AML-193 (cell line): ENCODE measurements at places on chromosomes 11 and 22.

GRCh38 chr11:6556139-6556949 is 47.1 kb downstream of the RRP8 start:
- no peak for DNase-seq

GRCh38 chr11:91926965-91927364 is 297.7 kb upstream of the FAT3 start:
- DNase-seq: no peak

- DNase-seq: no peak
Measured at GRCh38 chr11:40240284-40240683, 1219.2 kb downstream of the LRRC4C start.

- DNase-seq: no peak
Measured at GRCh38 chr11:88164806-88165585, 10.2 kb downstream of the RAB38 start.

- no peak for DNase-seq
Measured at GRCh38 chr11:34135439-34135838, 30.0 kb downstream of the NAT10 start.

- no peak for DNase-seq
Measured at GRCh38 chr11:83409476-83409875, 123.3 kb upstream of the CCDC90B start.

DNA sequence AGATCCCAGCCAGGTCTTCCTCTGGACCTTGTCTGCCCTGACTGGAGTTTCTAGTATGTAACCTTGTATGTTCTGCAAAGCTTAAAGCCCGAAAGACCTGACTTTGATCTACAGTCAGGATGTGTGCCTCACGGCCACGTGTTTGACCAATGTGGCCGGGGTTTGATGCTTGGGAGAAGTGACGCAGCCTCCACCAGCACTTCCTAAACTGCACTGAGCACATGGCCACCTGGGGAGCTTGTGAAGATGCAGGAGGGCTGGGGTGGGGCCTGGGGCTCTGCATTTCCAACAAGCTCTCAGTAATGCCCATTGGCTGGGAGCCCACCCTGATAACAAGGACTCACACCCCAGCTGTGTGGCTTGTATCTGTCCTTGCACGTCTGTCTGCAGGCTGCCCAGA is 53.2 kb downstream of the NAT10 start:
- no peak for DNase-seq

GRCh38 chr11:3722100-3722499 is 50.9 kb upstream of the CHRNA10 start:
- DNase-seq: no peak

- no peak for DNase-seq
Measured at GRCh38 chr11:100182927-100183326, 504.2 kb upstream of the ARHGAP42 start.

- no peak for DNase-seq
Measured at GRCh38 chr11:27363576-27364117, 632 bp upstream of the CCDC34 start.

DNA sequence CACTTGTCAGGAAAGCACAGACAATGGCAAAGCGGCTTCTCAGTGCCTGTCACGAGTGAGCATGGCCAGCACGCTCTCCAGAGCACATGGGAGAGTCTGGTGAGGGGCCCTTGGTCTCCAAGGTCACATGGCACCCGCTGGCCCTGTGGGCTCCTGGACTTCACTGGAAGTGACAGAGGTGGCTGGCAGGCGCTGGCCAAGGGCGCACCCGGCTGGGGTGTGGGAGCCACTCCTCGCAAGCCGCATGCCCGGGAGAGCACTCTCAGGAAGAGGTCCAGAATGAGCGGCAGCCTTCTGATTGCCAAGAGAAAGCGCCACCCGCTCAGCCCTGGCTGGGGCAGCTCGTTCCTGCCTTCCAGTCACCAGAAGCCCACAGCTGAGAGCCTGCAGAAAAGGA is 17.1 kb upstream of the MOB2 start:
- DNase-seq: no peak

GRCh38 chr11:115939104-115939730 is 435.0 kb upstream of the CADM1 start:
- no peak for DNase-seq

DNA sequence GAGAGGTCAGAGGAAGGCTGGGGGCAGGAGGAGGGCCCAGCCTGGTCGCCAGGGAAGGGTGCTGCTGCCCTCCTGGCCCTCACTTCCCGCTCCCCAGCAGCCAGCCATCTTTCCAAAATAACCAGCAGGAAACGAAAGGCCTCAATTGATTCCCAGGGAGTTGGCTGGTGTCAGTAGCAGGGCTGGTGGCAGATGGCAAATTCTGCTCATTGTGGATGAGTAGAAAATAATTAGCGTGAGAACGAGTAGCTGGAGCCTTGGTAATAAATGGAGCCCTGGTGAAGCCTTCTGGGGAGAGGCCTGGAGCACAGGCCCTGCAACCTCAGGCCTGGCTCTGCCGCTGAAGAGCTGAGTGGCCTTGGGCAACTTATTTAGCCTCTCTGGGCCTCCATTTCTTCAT is 31.3 kb downstream of the DAGLA start:
- no peak for DNase-seq

DNA sequence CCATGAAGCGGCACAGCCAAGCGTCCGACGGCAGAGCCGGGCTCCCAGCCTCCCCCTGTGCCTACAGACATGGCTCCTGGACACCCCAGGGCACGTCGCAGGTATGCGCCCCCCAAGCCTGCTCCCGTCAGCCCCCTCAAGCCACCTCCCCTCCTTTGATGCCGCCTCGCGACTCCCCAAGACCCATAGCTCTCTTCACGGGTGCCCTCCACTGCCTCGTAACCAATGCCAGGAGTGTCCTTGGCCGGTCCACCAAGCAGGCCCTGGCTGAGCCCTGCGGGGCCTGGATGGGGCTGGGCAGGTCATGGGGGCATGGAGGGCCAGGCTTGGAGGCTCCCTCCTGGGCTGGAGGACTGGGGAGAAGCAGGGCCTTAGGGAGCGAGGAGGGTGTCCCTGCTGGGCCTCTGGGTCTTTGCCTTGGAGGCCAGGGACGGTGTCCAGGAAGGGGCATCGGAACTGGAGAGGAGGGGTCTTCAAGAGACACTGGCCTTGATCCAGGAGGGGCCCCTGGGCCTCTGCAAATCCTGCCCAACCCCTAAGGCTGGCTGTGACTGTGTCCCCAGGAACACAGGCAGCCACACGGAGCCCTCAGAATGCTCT is 9.2 kb downstream of the ANO9 start:
- no peak for DNase-seq
